Activated T-helper 2 cell treated with anti-CD3 and anti-CD28 coated beads, Interferon-gamma antibody, Interleukin-2, Interleukin-4, amounts not matched to agents 10 μg/mL and 5 μg/mL and 100 μg/mL, durations not matched to agents 14 hours and 24 hours and 36 hours (primary cell): ENCODE measurements at places on chromosomes 1 and 21.

- no peaks in the 10 kb centered on the region for H3K4me1 ChIP-seq
- no peak overlapping the region for H3K4me3 ChIP-seq
- DNase-seq = no peak
- no peaks in the 10 kb centered on the region for H3K27me3 ChIP-seq
Measured at GRCh38 chr1:6638226-6638625, 13.6 kb downstream of the THAP3 start.

- H3K27me3 ChIP-seq = no peaks in the 10 kb centered on the region
- peaks cover 20% of the 10 kb centered on the region for H3K36me3 ChIP-seq
- peaks cover 22% of the 10 kb centered on the region for H3K4me1 ChIP-seq
- DNase-seq = peak; percentile 72
Measured at GRCh38 chr1:92961896-92962752, 862 bp upstream of the DIPK1A start.

DNA sequence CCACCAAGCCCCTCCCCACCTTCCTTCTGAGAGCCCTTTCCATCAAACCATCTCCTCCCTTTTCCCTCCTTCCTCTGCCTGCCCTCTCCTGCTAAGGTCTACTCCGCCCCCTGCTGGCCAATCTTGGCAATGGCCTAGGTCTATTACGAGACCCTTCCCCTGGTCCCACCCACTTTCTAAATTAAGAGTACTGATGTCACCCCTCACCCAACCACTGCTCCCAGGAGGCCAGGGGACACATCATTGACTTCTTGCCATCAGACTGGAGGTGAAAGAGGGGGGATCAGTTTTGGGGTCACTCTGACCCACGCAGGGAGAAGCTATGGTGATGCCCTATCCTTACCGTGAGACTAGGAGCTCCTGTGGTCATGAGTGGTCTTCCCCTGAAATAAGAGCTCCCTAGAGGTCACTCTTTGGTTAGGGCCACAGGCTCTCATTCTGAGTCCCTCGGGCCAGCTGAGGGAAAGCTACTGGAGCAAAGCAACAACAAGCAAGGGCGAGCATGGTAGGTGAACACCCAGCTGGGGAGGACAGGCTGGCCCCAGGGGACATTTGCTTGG lies 34.6 kb upstream of the S100A7 start:
- H3K27me3 ChIP-seq = peaks cover 37% of the 10 kb centered on the region
- H3K4me3 ChIP-seq = no peak overlapping the region
- DNase-seq = peak; percentile 59
- no peaks in the 10 kb centered on the region for H3K36me3 ChIP-seq

GRCh38 chr1:17200756-17201155 lies 4.2 kb upstream of the PADI1 start:
- no peak overlapping the region for H3K27ac ChIP-seq
- peaks cover 8% of the 10 kb centered on the region for H3K27me3 ChIP-seq
- no peaks in the 10 kb centered on the region for H3K36me3 ChIP-seq
- no peak overlapping the region for H3K4me3 ChIP-seq

- no peak for DNase-seq
- no peak overlapping the region for H3K4me3 ChIP-seq
- no peak overlapping the region for H3K27ac ChIP-seq
- no peaks in the 10 kb centered on the region for H3K4me1 ChIP-seq
- H3K36me3 ChIP-seq = no peaks in the 10 kb centered on the region
Measured at GRCh38 chr1:22868331-22868730, 104.3 kb downstream of the LACTBL1 start.
